ENCODE measurements at places on chromosomes 2 and 18.

- no peak for DNase-seq
Measured at GRCh38 chr2:219727771-219728429, 100.5 kb downstream of the SLC4A3 start.

DNA sequence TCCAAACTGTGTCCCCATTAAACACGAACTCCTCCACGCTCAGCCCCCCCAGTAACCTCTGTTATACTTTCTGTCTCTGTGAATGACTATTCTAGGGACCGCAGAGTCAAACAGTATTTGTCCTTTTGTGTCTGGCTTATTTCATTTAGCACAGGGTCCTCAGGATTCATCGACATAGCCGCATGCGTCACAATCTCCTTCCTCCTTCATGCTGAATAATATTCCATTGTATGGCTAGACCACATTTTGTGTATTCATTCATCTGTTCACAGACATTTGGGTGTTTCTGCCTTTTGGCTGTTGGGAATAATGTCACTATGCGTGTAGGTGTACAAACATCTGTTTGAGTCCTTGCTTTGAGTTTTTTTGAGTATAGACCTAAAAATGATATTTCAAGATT, 80.9 kb downstream of the SH3RF3 start:
- DNase-seq: no peak

- DNase-seq: no peak
Measured at GRCh38 chr2:111034606-111035005, 86.1 kb upstream of the BCL2L11 start.

DNA sequence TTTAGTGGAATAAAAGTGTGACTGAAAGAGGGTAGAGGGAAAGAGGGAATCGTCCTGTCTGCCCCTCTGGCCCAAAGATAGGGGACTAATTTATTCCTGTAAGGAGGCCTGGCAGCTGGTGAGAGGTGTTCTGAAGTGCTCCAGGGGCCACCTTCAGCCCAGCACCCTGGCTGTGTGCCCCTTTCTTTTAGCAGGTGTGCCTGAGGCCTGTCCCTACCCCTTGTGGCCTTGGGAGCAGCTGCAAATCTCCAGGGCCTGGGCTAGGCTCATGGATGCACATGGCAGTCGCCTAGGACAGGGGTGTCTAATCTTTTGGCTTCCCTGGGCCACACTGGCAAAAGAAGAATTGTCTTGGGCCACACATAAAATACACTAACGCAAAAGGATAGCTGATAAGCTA, 37.3 kb downstream of the FHOD3 start:
- peak; percentile 45 for DNase-seq

DNA sequence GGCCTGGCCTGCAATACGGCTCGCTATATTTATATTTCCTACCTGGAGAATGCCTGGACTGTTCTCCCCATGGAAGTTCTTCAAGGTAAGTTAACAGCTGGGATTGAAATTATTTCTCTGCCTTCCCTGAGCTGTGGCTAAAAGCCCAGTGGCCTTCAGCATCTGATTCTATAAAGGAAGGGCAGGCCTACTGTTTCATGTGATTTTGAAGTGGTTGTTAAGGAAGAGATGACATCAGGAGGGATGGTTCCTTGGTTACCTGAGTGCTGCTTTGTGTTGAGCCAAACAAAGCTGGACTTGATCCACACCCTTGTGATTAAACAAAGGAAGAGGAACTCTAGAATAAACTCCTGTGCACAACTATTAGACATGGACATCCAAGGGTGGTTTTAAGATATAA, 61.6 kb downstream of the MFSD6 start:
- peak; percentile 70 for DNase-seq

- DNase-seq: no peak
Measured at GRCh38 chr2:36374585-36374984, 19.0 kb downstream of the CRIM1 start.

GRCh38 chr18:9743200-9744016, 35.3 kb downstream of the RAB31 start:
- DNase-seq: no peak

DNA sequence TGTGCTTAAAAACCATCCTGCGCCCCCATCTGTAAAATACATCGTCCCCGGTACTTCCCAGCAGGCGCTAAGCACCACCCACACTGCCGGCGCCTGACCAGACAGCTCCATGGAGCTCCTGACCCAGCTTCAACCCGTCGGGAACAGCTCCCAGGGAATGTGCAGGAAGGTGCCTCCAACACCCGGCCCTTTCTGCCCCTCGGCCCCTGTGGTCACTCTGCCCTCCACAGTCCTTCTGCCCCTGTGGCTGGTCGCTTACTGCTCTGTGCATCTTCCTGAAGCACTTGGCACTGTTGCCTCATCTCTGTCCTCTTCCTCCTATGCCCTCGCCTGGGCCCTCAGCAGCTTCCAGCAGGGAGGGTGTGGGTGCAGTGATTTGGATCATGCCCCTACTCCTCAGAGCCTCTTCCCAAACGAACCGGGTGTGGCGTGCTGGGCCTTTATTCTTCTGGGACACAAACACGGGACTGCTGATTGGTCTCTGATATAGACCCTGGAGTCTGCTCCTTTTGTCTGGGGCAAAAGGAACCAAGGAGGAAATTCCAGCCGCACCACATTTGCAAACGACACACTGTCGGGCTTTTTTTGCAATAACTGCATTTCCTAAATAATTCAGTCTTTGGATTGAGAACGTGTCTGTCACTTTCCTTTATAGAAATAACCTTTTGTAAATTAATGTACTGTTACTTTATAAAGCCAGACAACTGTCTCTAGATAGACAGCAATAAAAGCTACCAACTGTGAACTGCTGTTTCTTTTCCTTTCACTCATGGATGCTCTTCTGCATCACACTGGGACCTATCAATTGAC, 65.9 kb downstream of the ADI1 start:
- DNase-seq: no peak

DNA sequence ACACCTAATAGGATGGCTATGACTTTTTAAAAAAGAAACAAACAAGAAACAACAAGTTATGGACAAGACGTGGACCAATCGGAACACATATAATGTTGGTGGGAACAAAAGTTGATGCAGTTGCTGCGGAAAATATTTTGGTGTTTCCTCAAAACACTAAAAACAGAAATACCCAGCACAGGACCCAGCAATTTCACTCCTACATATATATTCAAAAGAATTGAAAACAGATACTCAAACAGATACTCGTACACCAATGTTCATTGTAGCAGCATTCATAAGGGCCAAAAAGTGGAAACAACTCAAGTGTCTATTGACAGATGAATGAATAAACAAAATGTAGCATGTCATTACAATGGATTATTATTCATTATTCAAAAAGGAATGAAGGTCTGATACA, 12.1 kb downstream of the CCDC141 start:
- no peak for DNase-seq

DNA sequence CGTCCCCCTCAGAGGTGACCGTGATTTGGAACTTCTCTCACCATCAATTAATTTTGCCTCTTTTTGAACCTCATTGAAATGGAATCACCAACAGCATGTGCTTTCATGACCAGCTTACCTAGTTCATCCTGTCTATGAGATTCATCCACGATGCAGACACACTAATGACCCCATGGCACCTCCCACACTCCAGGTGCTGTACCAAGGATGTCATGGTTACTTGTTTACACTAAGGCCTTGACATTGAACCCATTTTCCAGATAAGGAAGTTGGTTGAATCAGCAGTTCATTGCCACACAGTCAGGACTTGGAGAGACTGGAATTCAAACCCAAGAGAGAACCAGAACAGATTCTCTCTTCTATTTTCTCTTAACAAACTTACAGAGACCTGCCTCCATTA, 139.0 kb downstream of the ZFP36L2 start:
- no peak for DNase-seq

Measured in NCI-H524 treated with DMSO at 0.1 percent for 48 hours (cell line).